ENCODE measurements at places on chromosomes 7 and 10. TPM values are rescaled to one million over a fixed set of nuclear protein-coding genes. Genes with fewer than 3 reads are reported as not detected.

DNA sequence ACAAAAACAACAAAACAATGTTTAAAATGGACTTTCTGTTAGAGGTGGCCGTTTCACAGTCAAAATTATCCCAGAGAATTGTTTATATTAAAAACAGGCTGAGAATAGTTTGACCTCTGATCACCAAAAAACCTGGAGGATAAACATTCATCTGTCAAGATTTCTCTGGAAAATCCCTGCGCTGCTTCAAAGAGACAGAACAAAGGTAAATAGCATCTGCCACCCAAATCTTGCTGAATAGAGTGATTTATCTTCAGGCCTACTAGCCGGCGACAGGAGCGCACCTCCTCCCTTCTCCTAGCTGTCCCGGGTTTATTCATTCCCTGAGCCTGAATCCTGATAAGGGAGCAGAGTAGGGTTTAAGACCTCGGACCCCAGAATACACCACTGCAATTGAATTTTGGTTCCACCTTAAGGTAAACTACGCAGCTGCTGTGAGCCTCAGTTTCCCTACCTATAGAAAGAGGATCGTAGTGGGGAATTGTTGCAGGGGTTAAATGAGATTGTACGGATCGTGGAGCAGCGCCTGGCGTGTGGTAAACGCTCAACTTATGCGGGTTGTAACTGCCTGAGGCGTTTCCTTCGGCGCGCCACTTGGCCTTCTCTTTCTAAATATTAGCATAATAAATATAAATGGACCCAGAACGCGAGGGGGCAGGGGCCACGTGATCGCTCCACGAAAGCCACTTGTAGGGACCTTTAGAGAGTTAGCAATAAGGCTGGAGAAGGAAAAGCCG, 498 bp upstream of the ST7 start:
- peak overlapping the region; percentile 98 for H3K27ac ChIP-seq
- H3K27me3 ChIP-seq, result no peaks in the 10 kb centered on the region
- H3K4me1 ChIP-seq, result peaks cover 20% of the 10 kb centered on the region

The NDUFB2 gene
- 523 TPM for total RNA-seq

DNA sequence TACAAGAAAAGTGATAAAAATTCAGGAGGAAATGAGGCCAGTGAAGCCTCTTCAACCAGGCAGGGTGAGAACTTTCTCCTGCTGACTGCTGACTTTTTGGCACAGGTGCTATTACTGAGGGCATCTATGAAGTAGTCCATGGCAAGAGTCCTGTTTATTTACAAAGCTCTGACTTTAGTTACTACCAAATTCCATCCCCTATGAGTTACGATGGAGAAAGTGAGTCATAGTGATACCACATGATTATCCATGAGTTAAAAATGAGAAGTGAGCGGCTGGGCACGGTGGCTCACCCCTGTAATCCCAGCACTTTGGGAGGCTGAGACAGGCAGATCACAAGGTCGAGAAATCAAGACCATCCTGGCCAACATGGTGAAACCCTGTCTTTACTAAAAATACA, 19.9 kb downstream of the CCDC3 start:
- no peaks in the 10 kb centered on the region for H3K36me3 ChIP-seq
- DNase-seq, result peak; percentile 67
- H3K4me1 ChIP-seq, result peaks cover 25% of the 10 kb centered on the region
- no peaks in the 10 kb centered on the region for H3K27me3 ChIP-seq

DNA sequence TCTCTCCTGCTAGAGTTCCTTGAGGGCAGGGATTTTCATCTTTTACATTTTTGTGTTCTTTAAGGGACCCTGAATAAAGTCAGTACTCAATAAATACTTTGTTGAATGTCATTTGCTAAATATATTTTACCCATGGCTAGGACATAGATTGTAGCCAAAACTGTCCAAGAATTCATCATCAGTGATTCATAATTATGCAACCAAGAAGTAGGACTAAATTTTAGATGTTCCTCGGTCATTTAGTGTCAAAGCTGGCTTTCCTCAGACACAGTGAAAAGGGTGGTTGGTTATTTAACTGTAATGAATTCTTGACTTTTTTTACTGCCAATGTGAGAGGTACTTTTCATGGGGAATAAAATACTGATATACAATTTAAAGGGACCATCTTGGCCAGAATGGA, 3.3 kb downstream of the NUDT13 start:
- no peak for DNase-seq
- peaks cover 17% of the 10 kb centered on the region for H3K4me1 ChIP-seq
- peaks cover 16% of the 10 kb centered on the region for H3K36me3 ChIP-seq

The CPA2 gene
- total RNA-seq, result not detected

Data from SJSA1 (cell line).